ENCODE measurements at places on chromosomes 13 and 19. TPM values are rescaled to one million over a fixed set of nuclear protein-coding genes. Genes with fewer than 3 reads are reported as not detected.
A peak's percentile ranks its signal among the peaks of the same experiment; 100 is the strongest.

DNA sequence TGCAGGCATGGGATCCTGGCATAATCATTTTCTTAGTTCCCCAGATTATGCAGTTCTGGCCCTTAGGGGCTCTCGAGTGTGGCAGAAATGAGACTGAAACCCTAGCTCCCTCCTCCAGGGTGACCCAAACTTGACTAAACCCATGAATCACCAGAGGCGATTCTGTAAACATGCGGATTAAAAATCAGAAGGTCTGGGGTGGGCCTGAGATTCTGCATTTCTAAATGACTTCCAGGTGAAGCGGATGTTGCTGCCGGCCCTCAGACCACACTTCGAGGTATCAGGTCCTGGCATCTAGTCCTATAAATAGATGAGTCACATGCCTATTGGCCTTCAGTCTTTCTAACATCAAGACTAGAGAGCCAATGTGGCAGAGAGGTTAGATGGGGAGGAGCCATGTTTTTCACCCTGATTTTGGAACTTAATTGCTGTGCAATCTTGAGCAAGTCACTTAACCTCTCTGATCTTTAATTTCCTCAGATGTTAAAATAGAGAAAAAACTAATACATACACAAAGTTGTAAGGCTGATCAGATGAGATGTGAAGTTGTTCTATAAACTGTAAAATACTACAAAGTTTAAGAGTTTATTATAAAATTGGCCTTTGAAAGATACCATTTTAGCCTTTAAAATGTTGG, 431.2 kb downstream of the FOXO1 start:
- no peak for DNase-seq

- no peak for DNase-seq
Measured at GRCh38 chr13:52155177-52155576, 4.2 kb downstream of the NEK3 start.

DNA sequence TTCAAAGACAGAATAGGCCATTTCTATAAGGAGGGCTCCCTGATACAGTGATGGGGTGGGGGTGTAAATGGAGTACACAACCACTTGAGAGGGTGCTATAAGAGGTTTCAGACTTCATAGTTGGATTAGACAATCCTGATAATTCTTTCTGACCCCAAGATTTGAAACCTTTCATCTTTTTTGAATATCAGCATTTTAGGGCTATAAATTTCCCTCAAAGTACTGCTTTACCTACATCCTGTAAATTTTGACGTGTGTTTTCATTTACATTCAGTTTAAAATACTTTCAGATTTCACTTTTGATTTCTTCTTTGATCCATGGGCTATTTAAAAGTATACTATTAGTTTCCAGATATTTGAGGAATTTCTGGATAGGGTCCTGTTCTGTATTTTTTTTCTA, 40.0 kb upstream of the SIN3B start:
- DNase-seq: no peak

DNA sequence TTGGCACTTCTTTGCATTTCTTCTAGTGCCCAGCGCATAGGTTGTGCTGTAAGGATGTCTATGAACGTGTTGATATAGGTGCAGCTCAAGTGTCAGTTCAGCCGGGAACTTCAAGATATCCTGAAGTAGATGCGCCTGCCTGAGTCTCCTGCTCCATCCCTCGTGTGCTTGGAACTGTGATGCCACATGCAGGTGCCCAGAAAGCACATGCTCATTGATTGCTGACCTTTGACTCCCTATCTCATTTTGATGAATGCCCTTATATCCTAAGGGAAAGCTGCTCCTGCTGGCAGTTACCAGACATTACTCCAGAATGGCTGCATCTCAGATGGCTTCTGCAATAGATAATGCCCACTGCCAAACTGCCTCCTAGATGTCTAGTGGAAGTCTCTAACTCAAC, 40.9 kb downstream of the CBY2 start:
- no peak for DNase-seq

DNA sequence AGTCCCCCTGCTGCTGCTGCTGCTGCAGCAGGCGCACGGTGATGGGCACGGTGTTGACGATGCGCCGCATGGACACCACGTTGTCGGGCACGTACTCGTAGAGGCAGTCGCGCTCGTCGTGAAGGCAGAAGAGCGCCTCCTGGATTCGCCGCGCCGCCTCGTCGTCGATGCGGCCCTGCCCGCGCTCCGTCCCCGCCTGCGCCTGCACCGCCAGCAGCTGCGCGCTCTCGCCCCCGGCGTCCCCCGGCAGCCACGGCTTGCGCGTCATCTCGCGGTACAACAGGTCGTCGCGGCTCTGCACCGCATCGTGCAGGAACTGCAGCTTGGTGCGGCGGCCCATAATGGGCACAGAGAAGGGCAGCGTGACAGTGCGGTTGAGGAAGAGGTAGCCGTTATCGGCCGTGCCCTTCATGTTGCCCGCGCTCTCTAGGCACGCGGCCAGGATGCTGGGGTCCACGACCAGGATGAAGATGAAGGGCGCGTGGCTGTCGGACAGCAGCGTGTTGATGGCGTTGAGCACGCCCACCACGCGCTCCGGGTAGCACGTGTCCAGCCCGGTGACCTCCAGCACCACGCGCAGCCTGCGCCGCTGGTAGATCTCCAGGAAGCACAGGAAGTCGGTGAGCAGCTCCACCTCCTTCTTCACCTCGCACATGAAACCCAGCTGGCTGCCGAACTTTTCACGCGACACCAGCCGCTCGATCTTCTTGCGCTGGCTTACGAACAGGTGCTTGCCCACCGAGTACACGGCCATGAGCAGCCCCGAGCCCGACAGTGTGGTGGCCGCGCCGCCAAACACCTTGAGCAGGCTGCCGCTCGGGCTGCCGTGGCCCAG, 8.1 kb downstream of the NKPD1 start:
- no peak for DNase-seq

DNA sequence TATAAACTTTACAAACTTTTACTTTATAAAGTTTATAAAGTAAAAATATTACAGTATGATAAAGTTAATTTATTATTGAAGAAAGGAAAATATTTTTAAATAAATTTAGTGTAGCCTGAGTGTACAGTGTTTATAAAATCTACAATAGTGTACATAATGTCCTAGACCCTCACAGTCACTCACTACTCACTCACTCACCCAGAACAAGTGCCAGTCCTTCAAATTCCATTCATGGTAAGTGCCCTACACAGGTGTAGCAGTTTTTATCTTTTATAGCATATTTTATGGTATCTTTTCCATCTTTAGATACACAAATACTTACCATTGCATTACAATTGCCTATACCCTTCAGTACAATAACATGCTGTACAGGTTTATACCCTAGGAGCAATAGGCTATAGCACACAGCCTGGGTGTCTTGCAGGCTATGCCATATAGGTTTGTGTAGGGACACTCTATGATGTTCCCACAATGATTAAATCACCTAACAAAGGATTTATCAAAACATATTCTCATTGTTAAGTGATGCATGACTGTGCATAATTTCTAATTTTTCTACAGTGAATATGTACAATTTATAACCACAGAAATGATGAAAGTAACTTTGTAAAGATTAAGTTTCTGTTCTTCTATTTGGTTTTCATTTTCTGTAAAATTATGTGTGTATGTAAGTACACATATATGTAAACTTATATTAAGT, 98.0 kb downstream of the SPRY2 start:
- no peak for DNase-seq

DNA sequence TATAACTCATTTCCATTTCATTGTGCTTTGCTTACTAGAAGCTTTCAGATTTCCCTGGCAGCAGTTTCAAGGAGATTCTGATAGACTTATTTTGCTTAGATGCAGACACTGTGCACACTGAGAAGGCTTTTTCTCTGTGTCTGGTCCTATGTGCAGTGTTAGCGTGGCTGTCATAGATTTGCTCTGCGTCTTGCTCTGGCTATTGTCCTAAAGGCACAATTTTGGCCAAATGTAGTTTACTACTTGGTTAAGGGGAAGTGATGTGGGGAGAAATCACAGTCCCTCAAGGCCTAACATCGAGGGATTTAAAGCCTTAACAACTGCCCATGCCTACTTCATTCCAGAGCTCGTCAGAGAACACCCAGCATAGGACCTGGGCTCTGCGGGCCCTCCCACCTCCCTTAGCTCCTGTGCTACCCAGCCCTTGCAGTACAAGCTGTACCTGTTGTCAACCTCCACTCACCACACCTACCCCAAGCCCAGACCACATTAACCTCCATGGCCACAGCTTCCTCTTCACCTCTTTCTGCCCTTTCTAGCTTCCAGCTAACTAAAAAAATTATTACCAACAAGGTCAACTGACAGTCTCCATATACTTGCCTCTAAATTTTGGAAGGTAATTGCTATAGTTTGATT, 38.9 kb upstream of the KATNAL1 start:
- DNase-seq: no peak

- no peak for DNase-seq
Measured at GRCh38 chr13:24648271-24648670, 31.9 kb upstream of the ATP12A start.

- no peak for DNase-seq
Measured at GRCh38 chr19:823565-824121, 1.9 kb upstream of the PLPPR3 start.

GRCh38 chr19:42410371-42410770, 16.8 kb downstream of the LIPE start:
- DNase-seq: no peak

DNA sequence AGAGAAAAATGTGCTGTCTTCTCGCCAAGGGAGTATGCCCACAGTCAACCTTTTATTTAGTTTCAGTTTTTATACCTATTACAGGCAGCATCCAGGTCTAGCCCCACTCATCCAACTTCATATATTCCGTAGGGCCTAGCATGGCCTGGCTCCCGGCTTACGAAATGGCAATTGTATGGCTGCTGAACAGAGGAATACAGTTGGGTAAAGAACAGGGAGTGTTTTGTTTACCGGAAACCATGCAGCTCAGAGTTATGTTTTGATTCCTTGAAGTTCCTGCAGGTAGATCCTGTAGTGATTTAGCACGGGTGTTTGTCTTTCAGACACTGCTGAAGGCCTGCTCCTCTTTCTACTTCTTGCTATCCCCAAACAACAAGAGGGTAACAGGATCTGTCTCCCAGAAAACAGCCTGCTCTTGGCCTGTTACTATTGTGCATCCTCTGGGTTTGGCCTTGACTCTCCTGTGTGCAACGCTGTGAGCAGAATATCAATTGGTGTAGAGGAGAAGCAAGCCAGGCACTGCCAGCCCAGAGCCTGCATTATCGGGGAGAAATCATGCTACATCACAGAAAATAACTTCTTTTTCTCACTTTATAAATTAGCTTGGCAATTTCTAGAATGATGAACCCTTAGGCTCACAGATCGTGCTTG, 32.4 kb downstream of the OLFM4 start:
- no peak for DNase-seq

DNA sequence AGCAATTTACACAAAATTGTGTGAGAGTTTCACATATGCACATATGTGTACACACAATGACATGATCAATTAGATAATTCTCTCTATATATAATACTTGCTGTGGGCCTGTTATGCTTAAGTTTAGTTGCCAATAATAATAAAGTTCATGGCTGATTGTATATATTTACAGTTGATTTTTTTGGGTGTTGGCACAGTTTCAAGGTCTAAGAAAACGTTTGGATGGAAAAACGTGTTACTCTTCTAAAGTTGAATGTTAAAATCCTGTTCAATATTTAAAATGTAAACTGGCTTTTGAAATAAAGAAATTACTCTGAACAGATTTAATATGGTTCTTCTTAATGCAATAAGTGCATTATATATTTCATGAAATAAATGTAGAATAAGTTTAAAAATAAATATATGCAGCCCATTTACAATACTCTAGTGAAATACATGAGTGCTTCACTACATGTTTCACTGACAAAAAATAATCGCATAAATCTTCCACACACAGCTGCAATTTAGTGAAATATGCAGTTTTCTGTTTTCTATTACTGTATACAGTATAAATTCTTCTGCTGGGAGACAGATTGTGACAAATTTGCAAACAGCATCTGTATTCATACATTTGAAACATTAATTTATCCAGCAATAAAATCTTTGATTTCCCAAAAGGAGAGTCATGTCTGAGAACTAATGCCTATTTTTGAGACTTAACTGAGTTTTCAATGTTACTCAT, 586.9 kb upstream of the KLHL1 start:
- DNase-seq: no peak

DNA sequence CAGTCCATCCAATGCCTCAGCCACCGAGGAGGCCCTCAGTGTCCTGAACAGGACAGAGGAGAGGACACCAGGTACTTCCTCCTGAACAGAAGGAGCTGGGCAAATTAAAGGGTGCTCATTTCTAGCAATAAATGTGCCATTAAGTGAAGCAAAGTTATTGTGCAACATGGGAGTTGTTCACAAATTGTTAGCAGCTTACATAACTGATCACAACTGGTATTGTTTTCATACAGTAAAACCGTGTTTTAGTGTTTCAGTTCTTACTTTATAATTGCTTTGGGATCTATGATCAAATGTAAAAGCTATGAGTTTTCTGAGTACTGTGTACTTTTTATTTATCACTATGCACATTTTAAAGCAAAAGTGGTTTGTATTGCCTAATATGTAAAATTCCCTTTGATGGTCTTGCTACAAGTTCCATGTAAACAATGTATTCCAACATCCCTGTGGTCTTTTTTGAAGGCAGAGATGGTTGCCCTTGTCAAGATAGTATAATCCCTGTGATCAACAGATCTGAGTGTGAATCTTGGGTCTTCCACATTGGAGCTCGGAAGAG, 263.1 kb downstream of the FGF14 start:
- DNase-seq: no peak

GRCh38 chr13:34879851-34880250, 62.2 kb upstream of the NBEA start:
- no peak for DNase-seq

- no peak for DNase-seq
Measured at GRCh38 chr13:27976362-27977091, 7.4 kb upstream of the CDX2 start.

DNA sequence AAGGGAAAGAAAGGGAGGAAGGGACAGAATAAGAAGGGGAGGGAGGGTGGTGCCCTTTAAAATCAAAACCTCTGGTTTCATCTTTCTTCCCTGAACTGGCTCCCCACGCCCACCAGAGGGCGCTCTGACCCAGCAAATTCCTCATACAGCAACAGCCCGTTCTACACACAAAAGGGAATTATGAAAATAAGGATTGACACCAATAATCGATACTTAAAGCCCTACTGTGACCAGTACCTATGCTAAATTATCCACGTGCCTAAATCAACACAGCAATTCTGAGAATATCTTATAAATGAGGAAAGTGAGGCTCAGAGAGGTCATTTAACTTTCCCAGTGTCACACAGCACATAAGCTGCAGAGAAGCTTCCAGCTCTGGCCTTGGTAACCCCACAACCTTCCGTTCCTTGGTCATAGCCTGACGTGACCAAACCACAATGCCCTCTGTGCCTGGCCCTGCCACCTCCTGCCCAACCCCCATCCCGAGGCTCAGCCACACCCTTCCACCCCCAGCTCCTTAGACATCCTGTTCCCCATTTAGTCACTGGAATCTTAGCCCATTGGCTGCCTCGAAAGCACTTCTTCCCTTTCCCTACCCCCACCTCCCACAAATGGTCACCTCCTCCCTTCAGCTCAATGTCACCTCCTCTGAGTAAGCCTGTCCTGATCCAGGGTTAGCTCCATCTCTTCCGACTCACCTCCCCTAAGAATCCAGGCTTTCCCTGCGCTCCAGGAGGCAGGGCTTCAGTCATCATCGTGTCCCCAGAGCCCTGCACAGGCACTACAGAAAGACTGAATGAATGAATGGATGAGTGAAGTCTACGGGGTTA, 34.2 kb upstream of the PNMA8B start:
- DNase-seq: peak; percentile 49

The SIGLEC7 gene
- total RNA-seq: 6.2 TPM

The BCAM gene
- 37.0 TPM for total RNA-seq

The LGALS14 gene
- total RNA-seq: not detected

The ZNF177 gene
- total RNA-seq: 2.4 TPM

The BBC3 gene
- 1.7 TPM for total RNA-seq

The TARM1 gene
- not detected for total RNA-seq

The KCNJ14 gene
- total RNA-seq: 0.56 TPM

The CACNG8 gene
- not detected for total RNA-seq

The C19orf38 gene
- total RNA-seq: 4.4 TPM

The SLC46A3 gene
- total RNA-seq: 10.6 TPM

The ELAVL1 gene
- 31.4 TPM for total RNA-seq

Measured in omental fat pad (tissue), 4 donors.